Immature natural killer cell (primary cell): ENCODE measurements at places on chromosomes 1 and 21. TPM values are rescaled to one million over a fixed set of nuclear protein-coding genes. Genes with fewer than 3 reads are reported as not detected.

DNA sequence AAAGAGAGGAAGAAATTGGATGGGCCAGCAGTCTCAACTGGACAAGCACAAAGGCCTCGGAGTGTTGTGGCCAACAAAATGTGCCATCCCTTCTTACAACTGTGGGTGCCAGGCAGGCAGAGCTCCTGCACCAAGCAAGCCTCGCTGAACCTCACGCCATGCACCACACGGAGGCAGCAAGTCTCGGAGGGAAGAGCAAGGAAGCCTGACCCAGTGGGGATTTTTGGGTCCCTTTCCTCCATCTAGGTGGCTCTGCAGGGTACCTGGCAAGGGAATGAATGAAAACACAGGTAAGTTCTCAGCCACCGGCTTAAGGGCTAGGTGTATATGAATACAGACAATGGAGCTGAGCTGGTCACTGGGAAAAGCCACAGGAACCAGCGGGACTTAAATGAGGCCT is 40.8 kb downstream of the HSD3B1 start:
- no peaks in the 10 kb centered on the region for H3K4me1 ChIP-seq
- no peaks in the 10 kb centered on the region for H3K36me3 ChIP-seq
- H3K4me3 ChIP-seq, result no peak overlapping the region

- peaks cover 27% of the 10 kb centered on the region for H3K4me1 ChIP-seq
- no peak overlapping the region for H3K4me3 ChIP-seq
- H3K27ac ChIP-seq, result peak overlapping the region; percentile 45
- H3K36me3 ChIP-seq, result no peaks in the 10 kb centered on the region
Observed at GRCh38 chr1:172726740-172727139, 67.8 kb downstream of the FASLG start.

DNA sequence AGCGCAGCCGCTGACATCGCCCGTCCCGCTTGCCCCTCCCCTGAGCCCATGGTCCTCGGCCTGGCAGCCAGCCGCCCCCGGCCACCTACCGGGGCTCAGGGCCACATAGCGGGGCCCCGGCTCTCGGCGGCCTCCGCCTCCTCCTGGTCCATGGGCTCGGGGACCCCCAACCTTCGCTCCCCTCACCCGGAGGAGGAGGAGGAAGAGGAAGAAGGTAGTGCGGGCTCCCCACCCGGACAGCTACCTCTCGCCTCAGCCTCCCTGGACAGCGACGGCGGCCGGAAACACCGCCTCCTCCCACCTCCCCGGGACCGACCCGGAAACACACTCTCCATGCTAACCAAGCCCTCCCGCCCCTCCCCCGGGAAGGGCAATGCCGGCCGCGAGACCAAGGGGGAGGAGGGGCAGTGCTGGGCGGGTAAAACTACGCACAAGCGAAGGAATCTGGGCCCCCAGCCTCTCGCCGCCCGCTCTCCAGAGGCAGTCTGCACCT is at the start of gene KIAA0319L:
KIAA0319L (minus strand) TSS at position 286 of the 493 bp plus-strand sequence. CDS start 2,912 bp downstream, outside the sequence.
- H3K36me3 ChIP-seq, result no peaks in the 10 kb centered on the region
- DNase-seq, result no peak

DNA sequence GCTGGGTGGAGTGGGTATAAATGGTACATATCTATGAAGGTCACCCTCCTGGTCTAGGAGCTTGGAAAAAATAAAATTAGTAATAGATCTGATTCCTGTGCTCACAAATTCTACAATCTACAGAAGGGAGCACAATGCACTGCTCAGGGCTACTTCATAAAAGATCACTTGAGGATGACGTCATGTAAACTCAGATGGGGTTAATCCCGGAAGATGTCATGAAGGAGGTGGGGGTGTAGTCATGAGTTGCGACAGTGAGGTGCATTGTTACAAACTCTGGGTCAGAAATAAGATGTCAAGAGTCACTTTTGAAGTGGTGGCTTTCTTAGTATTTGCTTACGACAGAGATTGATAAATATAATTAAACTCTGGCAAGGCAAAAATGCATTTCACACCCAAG is 68.2 kb downstream of the LHX9 start:
- no peaks in the 10 kb centered on the region for H3K36me3 ChIP-seq
- H3K4me3 ChIP-seq, result no peak overlapping the region
- no peak overlapping the region for H3K27ac ChIP-seq
- peaks cover 4% of the 10 kb centered on the region for H3K4me1 ChIP-seq
- DNase-seq, result no peak
- H3K27me3 ChIP-seq, result peaks cover 1% of the 10 kb centered on the region

- H3K36me3 ChIP-seq, result no peaks in the 10 kb centered on the region
- DNase-seq, result no peak
- no peak overlapping the region for H3K4me3 ChIP-seq
Observed at GRCh38 chr1:240149484-240150094, 57.9 kb downstream of the FMN2 start.

- peaks cover 12% of the 10 kb centered on the region for H3K27me3 ChIP-seq
- peaks cover 9% of the 10 kb centered on the region for H3K4me1 ChIP-seq
- DNase-seq, result no peak
- H3K4me3 ChIP-seq, result no peak overlapping the region
- H3K27ac ChIP-seq, result no peak overlapping the region
Observed at GRCh38 chr21:42671778-42672593, 18.6 kb downstream of the PDE9A start.

- peak overlapping the region; percentile 48 for H3K4me3 ChIP-seq
- peaks cover 6% of the 10 kb centered on the region for H3K27me3 ChIP-seq
- H3K36me3 ChIP-seq, result peaks cover 6% of the 10 kb centered on the region
- DNase-seq, result peak; percentile 47
- peak overlapping the region; percentile 76 for H3K27ac ChIP-seq
- peaks cover 27% of the 10 kb centered on the region for H3K4me1 ChIP-seq
Observed at GRCh38 chr1:1758692-1759455, 19.4 kb downstream of the NADK start.

GRCh38 chr1:246709835-246710234 is 14.4 kb upstream of the SCCPDH start:
- no peak overlapping the region for H3K27ac ChIP-seq
- H3K36me3 ChIP-seq, result peaks cover 5% of the 10 kb centered on the region
- peak overlapping the region; percentile 5 for H3K4me3 ChIP-seq
- DNase-seq, result no peak
- H3K27me3 ChIP-seq, result peaks cover 4% of the 10 kb centered on the region
- H3K4me1 ChIP-seq, result peaks cover 2% of the 10 kb centered on the region

- no peak for DNase-seq
- peaks cover 8% of the 10 kb centered on the region for H3K27me3 ChIP-seq
- H3K4me1 ChIP-seq, result no peaks in the 10 kb centered on the region
- H3K36me3 ChIP-seq, result no peaks in the 10 kb centered on the region
Observed at GRCh38 chr1:16180291-16180824, 24.5 kb upstream of the EPHA2 start.

DNA sequence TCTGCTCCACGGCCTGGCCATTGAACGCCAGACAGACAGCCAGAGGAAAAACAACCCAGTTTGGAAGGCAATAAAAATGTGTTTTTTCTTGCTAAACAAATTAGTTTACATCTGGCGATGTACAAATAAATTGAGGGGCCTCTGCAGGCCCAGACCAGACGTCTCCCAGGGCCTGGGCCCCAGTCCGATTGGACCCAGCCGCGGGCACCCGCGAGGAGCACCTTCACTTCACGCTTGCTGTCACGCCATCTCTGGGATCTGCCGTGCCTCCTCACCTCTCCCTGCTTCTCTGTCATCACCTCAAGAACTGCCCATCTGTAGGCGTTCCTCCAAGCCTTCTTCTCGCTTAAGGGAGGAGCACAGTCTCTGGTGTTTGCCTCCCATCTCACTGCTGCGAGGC is 61.5 kb downstream of the GLIS1 start:
- DNase-seq, result no peak
- H3K36me3 ChIP-seq, result no peaks in the 10 kb centered on the region
- no peak overlapping the region for H3K27ac ChIP-seq

DNA sequence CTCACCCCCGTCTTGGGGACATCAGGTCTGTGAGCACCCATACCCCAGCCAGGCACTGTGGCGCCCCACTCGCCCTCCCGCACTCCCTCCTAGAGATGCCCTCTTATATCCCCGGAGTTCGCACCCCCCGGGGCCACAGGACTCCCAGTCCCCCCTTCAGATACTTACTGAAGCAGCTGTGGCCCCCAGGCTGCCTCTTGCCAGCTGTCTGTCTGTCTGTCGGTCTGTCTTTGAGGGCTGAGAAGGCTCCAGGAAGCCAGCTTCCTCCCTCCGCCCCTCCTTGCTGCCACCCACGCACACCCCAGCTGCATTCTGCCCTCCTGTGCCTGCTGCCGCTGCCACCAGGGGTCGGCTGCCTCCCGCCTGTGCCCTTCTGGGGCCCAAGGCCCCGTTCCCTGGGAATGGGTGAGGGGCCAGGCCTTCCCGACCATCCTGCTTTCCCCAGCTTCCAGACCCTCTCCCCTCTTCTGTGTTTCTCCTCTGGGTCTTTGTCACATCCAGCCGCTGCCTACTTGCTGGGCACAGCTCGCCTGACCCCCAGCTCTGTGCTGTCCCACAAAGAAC is at the start of gene PTPN7:
PTPN7 (minus strand) TSS at position 226 of the 564 bp plus-strand sequence. CDS start 1,200 bp downstream, outside the sequence.
- H3K36me3 ChIP-seq, result peaks cover 8% of the 10 kb centered on the region
- peak; percentile 79 for DNase-seq

DNA sequence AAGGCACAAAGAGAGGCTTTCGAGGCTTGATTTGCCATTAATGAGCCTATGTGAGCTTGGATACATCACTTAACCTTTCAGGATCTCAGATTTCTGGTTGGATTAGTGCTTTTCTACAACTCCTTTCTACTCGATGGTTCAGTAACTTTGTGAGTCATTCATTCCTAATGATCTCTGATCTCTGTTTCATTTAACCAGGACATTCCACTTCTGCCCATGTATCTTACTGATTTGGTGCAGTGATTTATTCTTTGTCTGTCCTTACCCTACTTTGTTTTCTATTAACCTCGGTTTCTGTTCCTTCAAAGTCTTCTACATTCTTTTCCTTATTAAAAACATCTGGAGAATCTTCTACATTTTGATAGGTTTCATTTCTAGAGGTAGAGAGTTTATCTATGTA is 94.6 kb upstream of the ZBTB18 start:
- no peak for DNase-seq
- no peaks in the 10 kb centered on the region for H3K4me1 ChIP-seq
- H3K36me3 ChIP-seq, result no peaks in the 10 kb centered on the region
- H3K27ac ChIP-seq, result no peak overlapping the region
- H3K27me3 ChIP-seq, result peaks cover 7% of the 10 kb centered on the region

- no peaks in the 10 kb centered on the region for H3K4me1 ChIP-seq
- DNase-seq, result no peak
- no peaks in the 10 kb centered on the region for H3K36me3 ChIP-seq
- H3K4me3 ChIP-seq, result no peak overlapping the region
- H3K27me3 ChIP-seq, result no peaks in the 10 kb centered on the region
Observed at GRCh38 chr1:78333502-78333901, 157.3 kb upstream of the PTGFR start.

GRCh38 chr1:12505231-12505630 is 112.8 kb downstream of the DHRS3 start:
- peak overlapping the region; percentile 65 for H3K27ac ChIP-seq
- H3K4me1 ChIP-seq, result peaks cover 14% of the 10 kb centered on the region
- DNase-seq, result no peak
- H3K27me3 ChIP-seq, result no peaks in the 10 kb centered on the region

DNA sequence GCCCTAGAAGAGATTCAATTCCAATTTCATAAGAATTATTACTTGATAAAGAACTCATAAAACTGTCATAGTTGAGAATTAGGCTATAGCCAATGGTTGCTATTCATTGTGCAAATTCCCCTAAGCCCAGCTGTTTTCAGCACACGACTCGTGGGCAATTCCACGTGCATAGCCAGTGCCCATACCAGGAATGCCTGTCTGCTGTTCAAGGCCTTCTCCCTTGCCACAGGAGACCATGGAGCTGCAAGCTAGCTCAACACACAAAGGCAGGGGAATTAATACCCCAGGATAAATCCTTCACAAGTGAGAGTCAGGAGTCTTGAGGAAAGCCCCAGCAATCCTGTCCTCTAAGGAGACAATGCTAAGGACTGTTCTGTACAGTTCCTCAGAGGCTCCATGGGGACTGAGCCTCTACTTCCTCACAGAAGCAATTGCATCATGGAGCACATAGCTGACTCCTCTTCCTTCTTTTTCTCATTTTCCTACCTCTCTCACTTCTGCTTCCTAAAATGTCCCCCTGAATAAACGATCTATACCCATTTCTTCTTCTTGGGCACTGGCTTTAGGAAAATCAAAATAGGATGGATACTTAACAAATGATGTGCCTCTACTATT is 19.1 kb upstream of the CHRM3 start:
- H3K36me3 ChIP-seq, result no peaks in the 10 kb centered on the region
- H3K4me1 ChIP-seq, result no peaks in the 10 kb centered on the region
- peaks cover 7% of the 10 kb centered on the region for H3K27me3 ChIP-seq

Gene SLC6A17
- not detected for polyA plus RNA-seq

Gene RBM15
- 14.4 TPM for polyA plus RNA-seq

Gene C1orf94
- not detected for polyA plus RNA-seq

Gene OSCP1
- polyA plus RNA-seq, result not detected

Gene NPHS2
- not detected for polyA plus RNA-seq

Gene MAST2
- 1.4 TPM for polyA plus RNA-seq

Gene SDC3
- polyA plus RNA-seq, result not detected

Gene RER1
- polyA plus RNA-seq, result 210 TPM

Gene TFAP2E
- 1.3 TPM for polyA plus RNA-seq

Gene MXRA8
- not detected for polyA plus RNA-seq

Gene PPT1
- 76.2 TPM for polyA plus RNA-seq

Gene FAM151A
- not detected for polyA plus RNA-seq

Gene FCRL6
- polyA plus RNA-seq, result 442 TPM

Gene LCE1C
- polyA plus RNA-seq, result not detected

Gene CHRM3
- not detected for polyA plus RNA-seq
